ENCODE measurements at places on chromosomes 6 and 20. TPM values are rescaled to one million over a fixed set of nuclear protein-coding genes. Genes with fewer than 3 reads are reported as not detected.

SLC25A27 gene
- total RNA-seq = 1.5 TPM

PNLDC1 gene
- 0.19 TPM for total RNA-seq

PRELID3B gene
- 91.3 TPM for total RNA-seq

SLA2 gene
- under 0.01 TPM for total RNA-seq

STX11 gene
- 3.1 TPM for total RNA-seq

SMIM13 gene
- 12.5 TPM for total RNA-seq

Measured in regular cardiac myocyte (primary cell).